ENCODE measurements at places on chromosomes 5 and 9.

GRCh38 chr5:161030229-161030628, 178.2 kb upstream of the ATP10B start:
- no peak for DNase-seq

DNA sequence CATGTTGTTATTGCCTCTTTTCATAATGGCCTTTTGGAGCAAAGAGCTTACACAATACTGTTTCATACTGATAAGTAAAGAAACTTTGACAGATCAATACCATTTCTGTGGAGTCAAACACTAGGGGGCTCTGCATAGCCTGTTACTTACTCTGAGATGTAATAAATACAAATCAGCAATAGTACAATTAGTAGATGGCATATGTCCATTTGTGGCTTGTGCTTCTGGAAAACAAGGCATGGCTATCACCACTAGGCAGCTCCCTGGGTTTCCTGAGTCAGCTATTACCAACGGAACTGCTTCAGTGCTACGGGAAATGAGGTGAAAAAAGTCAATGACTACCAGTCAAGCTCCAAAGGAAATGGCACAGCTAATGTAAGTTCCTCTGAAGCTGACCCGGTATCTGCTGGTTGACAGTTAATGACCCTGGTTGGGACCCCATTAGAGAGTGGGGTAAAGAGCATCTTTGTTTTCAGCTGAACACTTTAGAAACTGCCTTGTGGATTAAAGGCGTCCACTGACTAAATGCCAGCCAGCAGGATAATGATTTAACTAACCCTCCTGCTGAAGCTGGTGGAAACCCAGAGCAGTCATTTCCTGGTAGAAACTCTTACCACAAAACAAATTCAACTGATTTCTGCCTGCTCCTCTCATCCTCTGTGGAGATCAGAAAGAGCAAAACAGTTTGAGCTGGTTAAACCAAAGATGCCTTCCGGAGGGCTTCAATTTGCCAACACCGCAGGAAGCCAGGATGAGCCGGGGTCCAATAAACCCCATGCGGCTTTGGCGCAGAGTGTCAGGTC, 69.0 kb upstream of the FAM169A start:
- peak; percentile 16 for DNase-seq

- DNase-seq: no peak
Observed at GRCh38 chr5:72922422-72922821, 33.4 kb upstream of the FCHO2 start.

- peak; percentile 28 for DNase-seq
Observed at GRCh38 chr5:54743997-54744788, 226.6 kb downstream of the SNX18 start.

DNA sequence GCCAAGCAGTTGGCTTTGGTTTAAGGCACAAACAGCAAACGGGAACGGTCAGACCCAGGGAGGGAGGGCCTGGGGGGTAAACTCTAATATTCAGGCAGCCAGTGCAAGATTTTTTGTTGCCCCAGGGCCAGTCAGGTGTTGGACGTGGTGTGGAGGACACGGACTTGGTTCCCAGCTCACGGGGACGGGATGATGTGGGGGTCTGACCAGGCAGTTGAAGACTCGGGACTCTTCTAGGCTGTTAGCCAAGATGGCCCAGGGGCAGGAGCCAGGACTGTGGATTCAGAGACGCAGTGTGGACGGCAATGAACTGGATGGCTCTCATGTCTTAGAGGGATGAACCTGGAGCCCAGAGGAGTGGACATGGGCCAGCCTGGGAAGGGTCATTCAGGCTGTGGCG, 169.2 kb downstream of the C9orf50 start:
- DNase-seq: no peak

DNA sequence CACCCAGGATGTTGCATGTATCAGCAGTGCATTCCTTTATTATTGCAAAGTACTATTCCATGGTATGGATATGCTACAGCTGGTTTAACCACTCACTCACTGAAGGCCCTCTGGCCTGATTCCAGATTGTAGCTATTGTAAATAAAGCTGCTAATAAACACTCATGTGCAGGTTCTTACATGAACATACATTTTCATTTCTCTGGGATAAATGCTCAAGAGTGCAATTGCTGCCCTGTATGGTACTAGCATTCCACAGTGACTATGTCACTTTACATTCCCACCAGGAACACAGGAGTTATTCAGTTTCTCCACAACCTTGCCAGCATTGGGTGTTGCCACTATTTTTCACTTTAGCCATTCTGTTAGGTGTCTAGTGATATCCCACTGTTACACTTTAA, 267.6 kb downstream of the SPOCK1 start:
- DNase-seq: no peak

All from GM13977 (cell line).